Right hindlimb (tissue), 1 donor: ENCODE measurements at places on chromosomes 1 and 21.
A peak's percentile ranks its signal among the peaks of the same experiment; 100 is the strongest.

GRCh38 chr1:55049914-55050278 lies 10.5 kb downstream of the PCSK9 start:
- peak; percentile 63 for DNase-seq

GRCh38 chr1:247209396-247209795 lies 37.6 kb upstream of the ZNF124 start:
- no peak for DNase-seq

- DNase-seq = no peak
Observed at GRCh38 chr1:175564723-175565122, 178.7 kb downstream of the TNR start.

DNA sequence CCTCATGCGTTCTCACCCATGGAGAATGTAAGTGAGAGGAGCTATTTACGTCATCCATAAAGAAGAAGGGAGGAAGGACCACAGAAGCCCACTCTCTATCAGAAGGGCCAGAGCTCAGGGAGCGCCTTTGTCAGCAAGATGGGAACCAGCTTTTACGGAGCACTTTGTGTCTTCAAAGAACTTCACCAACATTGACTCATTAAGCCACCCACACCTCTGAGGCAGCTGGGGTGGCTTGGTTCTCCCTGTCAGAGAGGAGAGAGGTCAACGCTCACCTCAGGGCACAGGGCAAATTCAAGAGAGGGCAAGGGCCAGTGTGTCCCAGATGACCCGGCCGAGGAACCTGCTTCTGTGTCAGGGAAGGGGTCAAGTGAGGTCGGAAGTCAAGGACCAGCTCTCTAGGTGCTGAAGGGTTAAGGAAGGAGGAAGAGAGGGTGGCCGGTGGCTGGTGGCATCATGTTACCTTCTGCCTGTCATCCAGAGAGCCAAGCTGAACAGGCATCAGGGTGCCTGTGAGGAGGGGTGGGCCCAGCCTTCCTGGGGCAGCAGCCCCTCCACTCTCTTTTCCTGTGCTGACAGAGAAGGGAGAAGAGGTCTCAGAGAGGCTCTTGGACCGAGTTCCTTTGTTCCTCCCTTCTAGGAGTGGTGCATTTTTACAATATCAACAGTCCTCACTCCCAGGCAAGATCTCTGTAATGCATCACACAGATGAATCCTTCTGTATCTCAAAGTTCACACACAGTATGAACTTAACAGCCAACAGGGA lies 109.0 kb downstream of the ETS2 start:
- DNase-seq = no peak

DNA sequence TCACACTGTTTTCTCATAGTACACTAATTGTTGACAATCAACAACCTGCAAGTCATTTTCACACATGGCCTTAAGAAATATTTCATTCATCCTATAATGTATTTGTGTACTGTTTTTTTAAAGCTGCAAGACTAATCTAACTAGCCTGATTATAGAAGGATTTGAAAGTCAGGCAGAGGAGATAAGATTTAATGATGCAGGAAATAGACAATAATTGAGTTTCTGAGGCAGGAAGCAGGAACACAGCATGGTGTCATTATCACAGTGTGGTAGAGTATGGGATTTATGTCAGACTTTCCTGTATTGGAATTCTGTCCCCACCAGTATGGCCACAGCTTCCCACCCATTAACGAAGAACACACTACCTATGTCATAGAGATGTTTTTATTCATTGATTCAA lies 138.8 kb downstream of the LRRC7 start:
- no peak for DNase-seq

- no peak for DNase-seq
Observed at GRCh38 chr1:1567152-1567875, 7.3 kb downstream of the SSU72 start.

DNA sequence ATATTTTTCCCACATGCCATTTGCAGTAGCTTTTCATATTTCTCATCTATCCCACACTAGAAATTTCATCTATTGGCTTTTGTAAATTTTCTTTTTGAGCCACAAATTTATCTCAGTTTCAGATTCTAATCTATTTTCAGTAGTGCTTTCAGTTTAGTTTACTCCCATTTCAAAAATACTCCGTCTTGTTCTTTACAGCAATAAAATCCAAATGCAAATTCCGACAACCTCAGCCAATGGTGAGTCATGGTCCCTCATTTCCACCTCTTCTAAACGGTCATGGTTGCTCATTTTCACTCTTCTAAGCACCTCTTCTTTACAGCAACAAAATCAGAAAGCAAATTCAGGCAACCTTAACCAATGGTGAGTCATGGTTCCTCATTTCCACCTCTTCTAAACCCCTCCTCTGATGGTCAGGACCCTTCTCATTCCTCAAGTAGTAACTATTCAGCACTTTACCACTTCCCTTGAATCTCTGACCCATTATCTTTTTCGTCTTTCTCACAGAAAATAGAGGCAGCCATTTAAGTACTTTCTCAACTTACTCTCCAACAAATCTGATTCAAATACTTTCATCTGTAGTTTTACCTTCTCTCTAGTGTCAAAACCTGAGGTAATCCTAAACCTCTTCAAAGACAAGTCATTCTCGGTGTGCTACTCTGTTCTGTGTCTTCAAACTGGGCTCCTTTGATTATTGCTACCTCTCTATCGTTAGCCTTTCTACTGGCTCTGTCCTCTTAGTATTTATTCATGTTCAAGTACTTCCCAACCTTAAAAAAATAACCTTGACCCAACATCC lies 34.4 kb downstream of the C21orf91 start:
- no peak for DNase-seq

- no peak for DNase-seq
Observed at GRCh38 chr1:11541956-11542355, 63.0 kb downstream of the DISP3 start.

DNA sequence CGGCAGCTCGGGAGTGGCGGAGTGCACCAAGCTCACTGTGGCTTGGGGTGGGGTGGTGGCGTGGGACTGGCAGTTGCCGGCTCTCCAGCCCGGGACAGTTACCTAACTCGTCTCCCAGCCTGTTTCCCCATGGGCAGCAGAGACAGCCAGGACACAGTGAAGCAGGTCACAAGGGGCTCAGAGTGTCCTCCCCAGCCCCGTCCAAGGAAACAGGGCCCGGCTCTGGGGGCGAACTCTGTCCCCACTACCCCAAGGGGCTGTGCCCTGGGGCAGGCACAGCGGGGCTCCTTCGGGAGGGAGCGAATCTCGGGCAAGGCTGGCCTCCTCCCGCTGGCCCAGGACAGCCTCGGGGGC lies 759 bp downstream of the GPR157 start:
- DNase-seq = no peak

- DNase-seq = no peak
Observed at GRCh38 chr1:67634396-67634935, 50.5 kb upstream of the GADD45A start.

- DNase-seq = peak; percentile 37
Observed at GRCh38 chr1:181551249-181551648, 67.9 kb downstream of the CACNA1E start.

DNA sequence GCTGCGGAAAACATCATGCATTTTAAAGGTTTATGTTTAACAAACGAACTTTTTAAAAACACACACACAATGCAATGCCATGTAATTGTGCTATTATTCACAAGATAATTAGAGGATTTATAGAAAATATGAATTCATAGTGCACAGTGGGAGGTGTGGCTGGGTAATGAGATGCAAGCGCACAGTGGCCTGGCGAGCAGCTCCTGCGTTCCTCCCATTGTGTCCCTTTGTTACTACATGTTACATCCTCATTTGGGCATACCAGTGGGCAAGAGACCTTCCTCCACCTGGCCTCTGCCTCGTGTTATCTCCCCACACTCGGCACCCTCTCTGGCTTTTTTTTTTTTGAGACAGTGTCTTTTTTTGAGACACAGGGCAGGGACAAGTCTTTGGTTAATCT lies 30.0 kb upstream of the TENT5B start:
- DNase-seq = no peak

- no peak for DNase-seq
Observed at GRCh38 chr1:20903437-20903836, 116.3 kb upstream of the HP1BP3 start.

DNA sequence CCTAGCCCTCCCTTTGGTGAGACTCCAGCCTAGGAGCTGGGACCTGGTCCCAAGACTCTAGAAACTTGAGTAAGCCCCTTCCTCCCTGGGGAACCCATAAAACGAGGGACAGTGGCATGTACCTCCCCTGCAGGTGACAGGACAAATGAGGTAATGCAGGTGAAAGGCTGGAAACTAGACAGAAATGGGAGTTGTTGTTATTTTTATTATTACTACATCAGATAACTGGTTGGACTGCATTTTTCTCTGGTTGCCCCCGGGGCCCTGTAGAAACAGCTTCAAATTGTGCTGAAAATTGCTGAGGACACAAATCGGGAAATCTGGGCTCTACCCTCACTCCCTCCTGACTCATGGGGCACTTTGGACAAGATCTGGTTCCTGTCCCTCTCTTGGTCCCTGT lies 132.3 kb upstream of the WNT4 start:
- no peak for DNase-seq

DNA sequence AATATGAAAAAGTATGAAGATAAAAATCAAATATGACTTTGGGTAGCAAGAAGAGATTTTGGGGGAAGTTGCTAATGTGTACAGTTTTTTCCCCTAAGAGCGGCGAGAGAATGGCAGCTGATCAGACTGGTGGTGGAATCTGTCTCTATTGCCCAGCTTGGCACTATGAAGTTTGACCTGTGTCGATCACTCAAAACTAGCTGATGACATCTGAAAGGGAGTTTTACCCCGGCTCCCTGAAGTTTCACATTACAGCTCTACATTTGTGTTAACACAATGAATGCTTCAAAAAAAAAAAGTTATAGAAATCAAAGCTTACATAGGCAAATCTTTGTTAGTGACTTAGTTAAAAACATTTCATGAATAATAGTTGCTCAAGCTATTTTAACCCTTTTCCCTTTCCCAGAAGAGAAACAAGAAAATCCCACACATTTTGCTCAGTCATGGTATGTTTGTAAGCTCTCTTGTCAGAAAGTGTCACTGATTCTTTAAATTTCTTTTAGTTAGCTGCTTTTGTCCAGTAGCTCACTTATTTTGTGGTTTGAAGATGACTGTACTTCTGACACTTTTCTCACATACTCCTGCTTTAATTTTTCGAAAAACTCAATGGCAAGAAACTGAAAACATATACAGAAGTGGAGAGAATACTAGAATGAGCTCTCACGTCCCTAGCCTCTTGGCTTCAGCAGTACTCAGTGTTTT lies 41.3 kb downstream of the DYRK1A start:
- DNase-seq = no peak

DNA sequence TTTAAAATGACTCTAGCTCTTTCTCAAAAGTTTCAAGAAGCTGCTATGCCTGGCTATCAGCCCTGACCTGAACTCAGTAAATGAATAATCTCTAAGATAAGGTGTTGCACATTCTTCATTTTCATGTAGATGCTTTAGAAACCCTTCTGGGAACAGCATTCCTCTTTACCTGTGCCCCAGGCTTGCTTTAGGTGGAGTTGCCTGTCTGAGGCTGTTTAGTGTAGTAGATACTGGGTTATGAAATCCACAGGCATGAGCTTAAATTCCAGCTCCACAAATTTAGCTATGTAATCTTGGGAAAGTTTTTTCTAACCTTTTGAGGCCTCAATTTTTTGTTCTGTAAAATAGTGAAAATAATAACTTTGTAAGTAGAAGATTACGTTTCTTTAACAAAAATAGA lies 41.6 kb downstream of the ATP6V1G3 start:
- no peak for DNase-seq

- no peak for DNase-seq
Observed at GRCh38 chr21:28663111-28663693, 329.5 kb downstream of the LTN1 start.

GRCh38 chr1:17639703-17640340 lies 100.3 kb downstream of the ARHGEF10L start:
- no peak for DNase-seq

GRCh38 chr1:54886724-54887664 lies at the start of gene DHCR24:
TSS of gene DHCR24 (minus strand) at chr1:54887195. CDS start at chr1:54887119, 76 bp downstream.
- DNase-seq = peak; percentile 90

DNA sequence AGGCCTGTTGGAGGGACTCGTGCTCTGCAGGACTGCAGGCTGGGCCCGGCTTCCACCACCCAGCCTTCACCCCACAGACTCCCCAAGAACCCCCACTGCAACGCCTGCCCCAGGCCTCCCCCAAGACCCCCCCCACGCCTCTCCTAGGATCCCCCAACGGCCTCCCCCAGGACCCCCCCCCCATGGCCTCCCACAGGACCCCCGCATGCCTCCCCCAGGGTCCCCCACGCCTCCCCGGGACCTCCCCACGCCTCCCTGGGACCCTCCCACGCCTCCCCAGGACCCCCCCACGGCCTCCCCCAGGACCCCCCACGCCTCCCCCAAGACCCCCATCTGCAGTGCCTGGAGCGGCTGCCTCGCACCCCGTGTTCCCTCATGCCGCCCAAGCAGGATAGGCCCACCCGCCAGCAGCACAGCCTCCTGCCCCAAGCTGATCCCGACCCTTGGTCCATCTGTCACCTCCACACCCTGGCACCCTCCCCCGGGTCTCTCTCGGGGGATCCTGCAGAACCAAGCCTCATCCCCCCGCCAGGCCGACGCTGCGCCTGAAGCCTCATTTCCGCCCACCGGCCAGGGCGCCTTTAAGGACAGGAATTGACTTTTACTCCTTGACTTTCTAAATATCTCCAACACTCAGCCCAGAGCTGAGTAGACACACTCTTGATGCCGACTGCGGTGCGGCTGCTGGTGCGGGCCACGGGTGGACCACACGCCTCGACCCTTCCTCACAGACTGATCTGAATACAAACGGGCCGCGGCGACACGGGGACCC lies 14.1 kb upstream of the RNF223 start:
- DNase-seq = no peak

- peak; percentile 2 for DNase-seq
Observed at GRCh38 chr1:43305461-43305860, 4.7 kb downstream of the TIE1 start.

- DNase-seq = no peak
Observed at GRCh38 chr1:116569776-116570357, 959 bp downstream of the CD58 start.

DNA sequence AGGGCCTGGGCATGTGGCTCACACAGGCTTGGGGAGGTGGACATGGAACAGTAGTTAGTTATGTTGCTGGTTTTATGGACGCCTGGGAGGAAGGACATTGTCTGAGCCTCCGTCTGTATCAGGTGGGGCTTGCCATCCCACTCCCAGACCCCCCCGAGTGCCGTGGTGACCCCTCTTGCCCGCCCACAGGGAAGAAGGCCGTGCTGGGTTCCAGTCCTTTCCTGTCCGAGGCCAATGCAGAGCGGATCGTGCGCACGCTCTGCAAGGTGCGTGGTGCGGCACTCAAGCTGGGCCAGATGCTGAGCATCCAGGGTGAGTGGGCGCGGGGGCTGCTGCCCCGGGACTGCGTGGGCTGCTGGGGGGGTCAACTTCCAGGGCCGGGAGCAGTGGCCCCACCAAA lies 41.7 kb downstream of the COQ8A start:
- no peak for DNase-seq

GRCh38 chr1:93740601-93741031 lies 59.0 kb upstream of the BCAR3 start:
- DNase-seq = peak; percentile 69
